Glomerular endothelial cell (primary cell): ENCODE measurements at places on chromosomes 5 and 9. TPM values are rescaled to one million over a fixed set of nuclear protein-coding genes. Genes with fewer than 3 reads are reported as not detected.

GRCh38 chr5:43997647-43998272 lies 391.5 kb downstream of the FGF10 start:
- no peak for DNase-seq

Gene DIPK1B
- total RNA-seq, result 153 and 247 TPM in 2 replicates

Gene SPZ1
- not detected in 2 replicates for total RNA-seq

Gene FCN2
- not detected in 2 replicates for total RNA-seq

- no peak for DNase-seq
Observed at GRCh38 chr9:38066914-38067858, 1.8 kb downstream of the SHB start.
